ENCODE measurements at places on chromosomes 4 and X.

- peak; percentile 58 for DNase-seq
Observed at GRCh38 chrX:20263474-20263873, 3.2 kb downstream of the RPS6KA3 start.

DNA sequence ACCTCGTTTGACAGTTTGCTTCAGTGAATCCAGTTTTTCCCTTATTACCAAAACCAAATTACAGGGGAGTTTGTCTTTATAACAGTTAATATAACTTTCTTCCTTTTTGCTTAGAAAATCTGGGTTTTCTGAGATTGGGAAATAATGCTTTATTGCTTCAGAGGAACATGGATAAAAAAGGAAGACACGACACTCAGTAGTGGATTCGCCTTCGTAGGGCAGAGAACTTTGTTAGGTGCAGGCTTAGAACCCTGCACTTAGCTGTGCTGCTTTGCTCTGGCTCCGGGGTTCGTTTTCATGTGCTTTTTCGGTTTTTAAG is 188.2 kb downstream of the SOWAHB start:
- DNase-seq: no peak

- DNase-seq: no peak
Observed at GRCh38 chrX:99522450-99522849, 887.6 kb downstream of the PCDH19 start.

DNA sequence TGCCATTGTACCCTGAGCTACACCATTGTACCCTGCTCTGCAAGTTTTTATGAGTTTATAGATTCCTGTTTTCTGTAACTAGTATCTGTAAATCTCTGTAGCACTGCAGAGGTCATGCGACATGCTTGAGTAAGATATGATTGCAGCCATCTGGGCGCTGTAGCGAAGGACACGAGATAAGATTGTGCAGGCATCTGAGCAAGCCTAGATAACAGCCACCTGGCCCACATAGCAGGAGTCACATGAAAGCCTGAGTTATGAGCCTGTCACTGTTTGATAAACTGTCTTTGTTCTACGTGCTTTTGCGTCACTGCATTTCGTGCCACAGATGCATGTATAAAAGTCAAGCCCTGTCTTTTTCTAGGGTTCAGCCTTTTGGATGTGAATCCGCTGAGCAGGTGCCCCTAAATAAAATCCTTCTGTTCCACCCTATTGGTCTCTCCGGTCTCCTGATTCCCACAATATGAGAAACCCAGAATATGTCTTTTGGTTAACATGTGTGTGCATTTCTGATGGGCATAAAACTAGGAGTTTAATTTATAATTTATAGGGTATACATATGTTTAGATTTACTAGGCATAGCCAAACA is 327.6 kb upstream of the MAOA start:
- DNase-seq: no peak

DNA sequence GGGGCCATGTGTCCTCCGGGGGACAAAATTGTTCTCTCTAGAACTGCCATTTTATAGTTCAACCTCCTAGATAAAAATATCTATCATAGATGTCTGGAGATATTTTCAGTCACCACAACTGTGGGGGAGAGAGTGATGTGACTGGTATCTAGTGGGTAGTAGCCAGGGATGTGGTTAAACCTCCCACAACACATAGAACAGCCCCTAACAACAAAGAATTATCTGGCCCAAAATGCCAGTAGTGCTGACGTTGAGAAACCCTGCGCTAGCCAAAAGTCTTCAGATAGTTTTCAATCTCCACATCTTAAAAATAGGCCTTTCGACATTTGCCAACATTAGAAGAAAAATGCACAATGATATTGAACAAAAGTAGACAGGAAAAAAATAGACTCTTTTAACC is 19.0 kb upstream of the SUPT20HL2 start:
- no peak for DNase-seq

GRCh38 chrX:115452251-115452650 is 108.7 kb upstream of the PLS3 start:
- DNase-seq: no peak

GRCh38 chr4:118367872-118368271 is 15.1 kb upstream of the PRSS12 start:
- no peak for DNase-seq

GRCh38 chr4:159178151-159178546 is 75.3 kb downstream of the RAPGEF2 start:
- peak; percentile 72 for DNase-seq

GRCh38 chr4:68907788-68908700 is 43.6 kb downstream of the UGT2A3 start:
- DNase-seq: no peak

GRCh38 chr4:75655562-75655961 is 17.6 kb downstream of the G3BP2 start:
- no peak for DNase-seq

DNA sequence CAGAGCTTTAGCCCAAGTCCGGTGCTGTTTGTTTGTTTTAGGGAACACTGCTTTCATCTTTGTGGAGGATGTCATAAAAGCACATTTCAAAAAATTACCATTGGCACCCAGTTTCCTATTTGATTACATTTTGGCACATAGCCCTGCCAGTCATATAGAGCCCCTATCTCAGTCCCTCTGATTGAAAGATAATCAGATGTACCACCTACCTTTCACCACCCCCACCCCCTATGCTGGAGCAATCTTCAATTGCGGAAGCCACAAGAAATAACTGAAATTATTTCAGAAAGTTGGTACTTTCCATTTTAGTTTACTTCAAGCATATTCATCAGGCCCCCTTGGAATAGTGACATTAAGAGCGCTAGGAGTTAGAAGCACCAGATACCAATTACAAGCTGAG is 136.7 kb upstream of the RPL34 start:
- DNase-seq: no peak

DNA sequence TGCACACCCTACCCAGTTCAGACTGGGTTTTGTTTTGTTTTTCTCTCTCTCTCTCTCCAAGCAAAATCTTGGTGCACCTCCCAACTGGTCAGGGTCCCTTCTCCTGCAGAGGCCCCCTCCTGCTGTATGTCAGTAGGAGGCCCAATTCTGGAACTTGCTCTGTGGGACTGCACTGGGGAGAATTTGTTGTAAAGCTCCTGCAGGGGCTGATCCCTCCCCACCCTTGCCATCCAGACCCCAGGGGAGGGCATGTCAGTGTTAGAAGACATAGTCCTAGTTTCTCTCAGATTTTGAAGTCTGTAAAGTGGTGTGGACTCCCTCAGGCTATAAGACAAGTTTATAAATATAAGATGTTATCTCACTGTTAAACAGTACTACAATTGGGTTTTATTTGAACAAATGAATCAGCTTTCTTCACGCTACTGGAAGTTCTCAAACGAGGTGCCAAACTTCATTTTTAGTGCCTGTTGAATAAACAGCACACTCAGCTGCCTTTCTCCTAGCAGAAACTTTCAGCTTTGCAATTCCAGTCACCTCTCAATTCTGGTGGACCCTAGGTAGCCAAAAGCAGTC is 88.6 kb upstream of the FRMPD3 start:
- DNase-seq: no peak

DNA sequence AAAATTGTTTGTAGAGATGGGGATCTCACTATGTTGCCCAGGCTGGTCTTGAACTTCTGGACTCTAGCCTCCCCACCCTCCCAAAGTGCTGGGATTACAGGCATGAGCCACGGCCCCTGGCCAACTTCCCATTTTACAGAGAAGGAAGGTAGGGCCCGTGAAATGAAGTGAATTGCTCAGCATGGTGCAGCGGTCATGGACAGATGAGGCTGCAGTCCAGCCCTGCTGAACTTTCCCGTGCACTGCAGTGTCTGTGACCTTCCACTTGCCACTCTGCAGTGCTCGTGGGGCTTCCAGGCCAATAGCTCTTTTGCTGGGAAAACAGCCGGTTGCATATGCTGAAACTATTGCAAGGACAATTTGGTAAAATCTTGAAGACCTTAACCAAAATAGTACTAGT is 454.4 kb upstream of the FAT1 start:
- no peak for DNase-seq

DNA sequence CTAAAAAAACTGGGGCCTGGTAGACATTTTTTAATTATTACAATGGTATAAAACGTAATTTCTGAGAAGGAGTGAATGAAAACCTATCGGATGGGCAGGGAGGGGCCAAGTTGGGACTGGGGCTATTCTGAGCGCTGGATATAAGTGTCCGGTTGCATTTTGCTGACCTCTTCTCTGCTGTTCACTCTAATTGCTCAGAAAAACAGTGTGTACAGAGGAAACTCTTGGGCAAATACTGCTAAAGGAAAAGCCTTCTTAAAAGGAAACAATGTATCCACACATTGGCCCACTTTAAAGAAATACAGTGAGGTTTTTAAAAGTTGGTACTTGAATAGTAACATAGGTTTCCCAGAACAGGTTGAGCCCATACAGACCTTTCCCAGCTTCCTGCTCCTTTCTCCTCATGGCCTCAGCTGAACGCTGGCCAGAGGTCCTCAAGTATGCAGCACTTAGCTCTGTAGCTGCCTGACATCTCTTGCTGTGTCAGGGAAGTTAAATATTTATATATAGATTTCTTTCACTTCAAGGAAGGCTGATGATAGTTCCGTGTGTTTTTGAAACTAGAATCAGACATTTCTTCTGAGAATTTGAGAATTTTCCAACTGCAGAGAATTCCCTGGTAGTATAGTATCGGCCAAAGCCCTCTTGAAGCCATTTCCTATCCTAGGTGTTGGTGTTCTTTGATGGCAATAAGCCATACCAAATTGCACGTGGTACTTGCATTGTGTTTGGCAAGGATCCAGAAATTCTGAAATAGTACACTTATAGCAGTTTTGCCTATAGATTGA is 97.1 kb upstream of the SLC4A4 start:
- DNase-seq: no peak

GRCh38 chrX:40049084-40049641 is 48.6 kb downstream of the BCOR start:
- DNase-seq: no peak

DNA sequence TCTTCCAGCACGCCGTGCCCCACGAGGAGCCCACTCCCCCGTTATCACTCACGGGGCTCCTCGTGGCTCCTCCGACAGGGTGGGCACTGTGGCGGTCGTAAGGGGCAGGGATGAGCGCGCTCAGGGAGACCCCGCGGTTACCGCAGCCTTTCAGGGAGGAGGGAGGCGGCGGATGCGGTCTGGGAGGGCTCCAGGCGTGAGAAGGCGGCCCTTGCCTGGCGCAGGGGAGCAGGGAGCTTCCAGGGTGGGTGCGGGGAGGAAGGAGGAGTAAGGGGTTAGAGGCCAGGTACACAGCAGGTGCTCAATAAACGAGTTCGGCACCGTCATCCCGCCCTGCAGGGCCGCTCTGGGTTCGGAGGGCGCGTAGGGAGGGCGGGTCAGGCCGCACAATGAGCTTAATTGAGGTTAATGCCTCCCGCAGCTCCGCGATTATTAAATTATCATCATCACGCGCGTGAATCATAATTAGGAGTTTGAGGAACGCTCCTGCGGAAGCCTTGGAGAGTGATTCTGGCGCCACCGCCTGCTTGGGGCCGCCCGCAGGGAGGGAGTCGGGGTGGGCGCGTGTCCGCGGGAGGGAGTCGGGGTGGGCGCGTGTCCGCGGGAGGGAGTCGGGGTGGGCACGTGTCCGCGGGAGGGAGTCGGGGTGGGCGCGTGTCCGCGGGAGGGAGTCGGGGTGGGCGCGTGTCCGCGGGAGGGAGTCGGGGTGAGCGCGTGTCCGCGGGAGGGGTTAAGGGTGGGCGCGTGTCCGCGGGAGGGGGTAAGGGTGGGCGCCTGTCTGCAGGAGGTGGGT is 7.6 kb upstream of the NKX1-1 start:
- DNase-seq: no peak

GRCh38 chrX:104707572-104707971 is 141.6 kb downstream of the IL1RAPL2 start:
- no peak for DNase-seq

DNA sequence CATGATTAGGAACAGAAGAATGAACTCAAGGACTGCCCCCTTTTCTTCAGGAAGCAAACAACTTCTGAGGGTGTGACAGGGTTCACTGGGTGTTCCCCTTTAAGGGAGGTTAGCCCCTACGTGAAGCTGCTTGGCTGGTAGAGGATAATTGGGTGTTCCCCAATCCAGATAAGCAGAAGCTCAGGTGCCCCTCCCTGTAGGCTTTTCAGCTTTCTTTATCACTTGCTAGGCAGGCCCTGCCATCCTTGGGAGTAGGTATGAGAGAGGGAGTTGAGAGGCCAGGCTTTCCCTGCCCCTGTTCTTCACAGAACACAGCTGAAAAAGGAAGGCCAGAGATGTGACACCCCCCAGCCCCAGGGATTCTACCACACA is 44.2 kb downstream of the RTL9 start:
- no peak for DNase-seq

DNA sequence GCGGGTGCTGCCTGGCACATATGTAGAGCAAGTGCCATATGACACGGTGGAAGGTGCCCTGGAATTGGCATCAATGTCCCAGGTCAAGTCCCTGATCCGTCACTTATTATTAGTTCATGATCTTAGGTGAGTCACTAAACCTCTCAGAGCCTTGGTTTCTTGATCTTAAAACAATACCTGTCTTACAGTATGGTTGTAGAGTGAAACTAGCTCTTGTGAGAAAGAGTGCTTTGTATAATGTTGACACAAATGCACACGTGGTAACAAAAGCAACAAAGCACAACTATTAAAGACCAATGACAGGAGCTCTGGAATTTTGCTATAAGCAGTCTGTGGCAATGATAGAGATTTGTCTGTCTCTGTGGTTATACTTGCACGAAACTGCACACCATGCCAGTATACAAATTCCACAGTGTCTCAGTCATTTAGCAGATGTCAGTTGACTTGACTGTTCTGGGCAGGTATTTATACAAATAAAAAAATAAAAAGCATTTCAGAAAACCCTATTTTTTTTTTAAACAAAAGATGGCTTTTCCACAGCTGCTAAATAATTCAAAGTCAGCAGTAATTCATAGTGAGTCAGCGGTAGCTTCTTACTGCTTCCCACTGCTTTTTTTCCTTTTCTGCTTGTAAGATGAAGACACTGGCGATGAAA is 19.7 kb upstream of the ACSL1 start:
- no peak for DNase-seq

GRCh38 chr4:161767116-161767515 is 396.7 kb downstream of the FSTL5 start:
- DNase-seq: no peak

Data from NAMALWA (cell line).